Mucosa of gallbladder (tissue), 1 donor: ENCODE measurements at places on chromosomes 7 and 10.

- no peak for DNase-seq
These were observed 219.2 kb downstream of the C7orf25 start for GRCh38 chr7:42692621-42693020.

DNA sequence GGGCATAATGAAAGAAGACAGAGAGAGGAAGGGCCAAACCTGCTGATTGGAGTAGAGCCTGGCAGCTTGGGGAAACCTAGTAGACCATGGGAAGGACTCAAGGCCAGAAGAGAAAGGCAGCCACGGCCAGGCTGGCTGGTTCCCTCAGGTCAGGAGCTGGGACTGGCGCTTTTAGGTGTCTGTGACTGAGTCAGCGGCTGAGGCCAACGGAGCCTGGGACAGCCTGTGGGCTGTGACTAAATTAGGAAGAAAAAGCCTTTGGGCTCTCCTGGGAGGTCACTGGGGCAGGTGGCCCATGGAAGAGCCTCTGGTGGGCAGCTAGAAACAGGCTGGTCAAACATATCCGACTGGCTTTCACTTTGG is 108.9 kb upstream of the PDCD4 start:
- DNase-seq, result no peak

- no peak for DNase-seq
These were observed 9.5 kb downstream of the C7orf25 start for GRCh38 chr7:42902331-42902730.

DNA sequence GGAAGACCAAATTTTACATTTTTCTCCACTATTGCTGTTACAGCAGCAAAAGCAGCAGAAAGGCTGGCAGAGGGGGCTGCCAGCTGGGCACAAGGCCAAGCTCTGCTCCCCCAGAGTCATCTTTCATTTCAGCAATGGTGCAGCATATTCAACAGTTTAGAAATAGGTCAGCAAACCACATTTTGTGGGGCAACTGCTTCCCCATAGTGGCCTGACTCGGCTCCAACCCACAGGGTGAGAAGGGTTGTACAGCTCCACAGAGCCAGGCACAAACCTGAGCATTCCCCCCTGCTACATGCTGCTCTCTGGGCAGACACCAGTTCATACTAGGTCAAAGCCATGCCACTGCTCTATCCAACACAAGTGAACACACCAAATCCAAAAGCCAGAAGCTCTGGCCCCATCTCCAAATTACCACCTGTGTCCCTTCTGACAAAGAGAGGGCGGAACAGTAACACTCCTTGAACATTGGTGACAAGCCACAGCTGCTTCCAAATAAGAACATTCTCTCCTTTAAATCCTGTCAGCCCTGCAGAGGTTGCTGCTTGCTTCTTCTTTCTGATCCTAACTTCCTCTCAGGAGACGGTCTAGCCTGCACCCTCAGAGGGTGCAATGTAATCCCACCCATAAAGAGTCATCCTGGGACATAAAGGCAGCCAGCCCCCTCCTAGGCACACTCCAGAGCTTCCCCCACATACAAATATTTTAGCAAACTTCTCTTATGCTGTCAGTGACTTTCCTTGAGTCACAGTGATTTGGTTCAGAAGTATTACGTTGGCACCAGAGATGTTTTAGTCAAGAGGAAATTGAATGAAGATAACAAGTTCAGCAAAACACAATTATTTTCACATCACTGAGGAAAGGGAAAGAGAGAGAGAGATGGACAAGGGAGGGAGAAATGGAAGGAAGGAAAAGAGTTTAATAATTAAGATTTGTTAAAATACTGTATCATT is 39.0 kb upstream of the SLIT1 start:
- no peak for DNase-seq

DNA sequence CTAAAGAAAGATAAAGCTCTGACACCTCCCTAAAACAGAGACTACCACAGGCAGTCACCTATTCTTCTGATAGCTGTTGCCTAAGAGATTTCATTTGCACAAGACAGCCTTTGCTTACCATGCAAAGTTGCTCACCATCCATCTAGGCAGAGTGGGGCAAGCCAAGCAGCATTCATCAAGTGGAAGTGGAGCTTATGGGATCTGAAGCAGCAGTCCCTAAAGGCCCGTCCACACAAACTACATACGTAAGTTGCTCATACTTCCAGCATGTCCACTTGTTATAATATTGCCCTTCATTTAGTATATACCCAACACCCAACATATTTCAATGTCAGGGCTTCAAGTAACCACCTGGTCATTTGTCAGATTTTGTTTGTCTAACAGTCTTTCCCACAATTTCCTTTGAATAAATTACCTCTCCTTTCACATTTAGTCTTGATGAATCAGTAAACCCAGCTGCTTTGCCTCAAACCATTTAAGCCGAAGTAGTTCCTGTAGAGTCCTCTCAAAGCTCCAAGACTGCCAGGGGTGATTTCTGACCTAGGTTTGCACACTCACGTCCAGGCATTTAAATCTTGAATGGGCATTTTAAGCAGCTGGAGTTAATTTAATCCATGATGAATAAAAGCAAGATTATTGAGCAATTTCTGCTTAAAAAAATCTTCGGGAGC is 67.9 kb downstream of the ATAD1 start:
- no peak for DNase-seq

GRCh38 chr7:83655951-83656556 is 7.1 kb upstream of the SEMA3E start:
- DNase-seq, result peak; percentile 33

GRCh38 chr7:127154101-127154500 is 98.6 kb downstream of the GRM8 start:
- no peak for DNase-seq
